ENCODE measurements at places on chromosomes 6 and 20.

GRCh38 chr20:32731882-32732266 is 11.4 kb downstream of the COMMD7 start:
- no peak for DNase-seq

DNA sequence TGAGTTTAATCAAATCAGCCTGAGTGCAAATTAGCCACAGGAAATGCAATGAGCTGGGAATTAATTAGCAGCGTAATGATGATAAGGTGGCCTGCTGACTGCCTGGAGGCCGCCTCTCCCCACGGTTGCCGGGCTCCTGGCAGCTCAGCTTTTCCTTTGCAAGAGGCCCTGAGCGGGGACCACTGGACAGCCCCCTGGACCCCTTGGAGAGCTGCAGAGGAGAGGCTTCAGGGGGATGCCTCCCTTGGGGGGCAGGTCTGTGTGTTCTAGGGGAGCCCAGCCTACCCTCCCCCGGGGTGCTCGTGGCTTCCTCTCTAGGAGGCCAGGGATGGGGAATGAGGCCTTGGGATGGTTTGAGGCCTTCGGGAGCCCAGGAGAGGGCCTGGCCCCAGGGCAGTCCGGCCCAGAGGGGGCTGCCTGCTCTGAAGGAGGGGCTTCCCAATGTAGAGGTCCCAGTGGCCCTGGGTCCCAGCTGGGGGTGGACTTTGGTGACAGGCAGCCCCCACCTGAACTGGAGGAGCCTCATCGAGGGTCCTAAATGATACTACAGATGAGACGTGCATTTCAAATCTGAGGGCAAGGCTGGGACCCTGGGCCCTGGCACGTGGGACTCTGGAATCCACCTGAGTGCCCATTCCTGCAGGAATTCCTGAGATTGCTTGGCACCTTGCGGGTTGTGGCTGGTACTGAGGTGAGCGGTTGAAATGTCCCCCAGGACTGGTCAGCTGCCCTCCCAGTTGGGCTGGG is 66.4 kb upstream of the BHLHE23 start:
- no peak for DNase-seq

DNA sequence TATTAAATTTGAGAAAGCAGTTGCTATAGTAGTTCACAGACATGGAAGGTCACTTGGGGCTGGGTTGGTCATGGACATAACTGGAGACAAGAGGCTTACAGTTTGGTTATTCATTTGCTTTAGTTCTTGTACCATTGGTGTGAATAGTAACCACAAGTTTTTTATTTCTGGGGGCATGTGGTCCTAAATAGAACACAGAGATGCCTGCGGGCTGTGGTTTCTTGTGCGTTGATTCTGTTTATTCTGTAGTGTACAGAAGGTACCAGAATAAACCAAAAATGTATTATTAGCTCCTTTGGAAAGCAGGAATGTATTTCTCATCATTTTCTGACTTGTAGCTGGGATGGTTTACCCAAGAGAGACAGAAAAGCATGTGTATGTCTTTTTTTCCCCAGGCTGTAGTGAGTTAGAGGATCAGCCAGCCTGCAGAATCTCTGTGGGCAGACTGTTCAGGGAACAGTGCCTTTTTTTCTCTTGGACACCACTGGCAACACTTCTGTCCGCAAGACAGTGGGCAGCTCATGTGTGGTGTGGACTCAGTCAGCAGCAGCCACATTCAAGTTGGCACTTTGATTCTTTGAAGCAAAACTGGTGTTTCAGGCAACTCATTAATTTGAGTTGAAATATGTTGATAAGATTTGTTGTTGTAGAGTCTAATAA is 122.1 kb downstream of the LRRC1 start:
- no peak for DNase-seq

DNA sequence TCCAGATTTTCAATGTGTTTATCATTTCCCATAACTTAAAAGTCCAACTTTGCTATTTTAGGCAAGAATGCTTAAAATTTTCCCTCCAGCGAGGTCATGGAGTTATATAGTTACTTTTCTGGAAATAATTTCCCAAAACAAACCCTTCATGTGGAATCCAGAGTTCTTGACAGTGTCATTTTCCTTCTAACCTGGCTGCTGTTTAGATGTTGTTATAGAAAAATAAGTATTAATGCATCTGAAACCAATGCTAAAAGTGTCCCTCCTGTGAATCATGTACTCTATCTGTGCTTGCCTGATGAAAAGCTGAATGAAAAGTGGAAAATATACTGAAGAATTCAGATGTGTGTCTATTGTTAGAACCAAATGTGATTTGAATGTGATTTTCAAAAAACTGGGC is 245.3 kb upstream of the HSF2 start:
- no peak for DNase-seq

GRCh38 chr6:39471954-39472659 is 149.6 kb upstream of the KCNK16 start:
- DNase-seq, result no peak

DNA sequence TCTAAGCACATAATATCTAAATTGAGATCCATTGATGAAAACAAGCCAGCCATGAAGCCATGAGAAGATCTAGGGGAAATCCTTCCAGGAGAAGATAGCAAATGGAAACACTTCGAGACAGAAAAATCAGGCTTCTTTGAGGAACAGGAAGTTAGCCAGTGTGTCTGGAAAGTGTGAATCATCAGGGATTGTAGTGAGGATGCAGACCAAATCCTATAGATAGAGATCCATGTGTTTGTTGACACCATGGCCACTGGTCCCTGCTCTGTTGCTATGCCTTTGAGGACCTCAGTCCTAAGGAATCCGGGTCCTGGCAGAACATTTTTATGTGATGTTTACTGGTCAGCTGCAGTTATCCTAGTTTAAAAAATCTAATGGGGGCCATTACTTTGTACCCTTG is 6.6 kb upstream of the ELOVL2 start:
- no peak for DNase-seq

DNA sequence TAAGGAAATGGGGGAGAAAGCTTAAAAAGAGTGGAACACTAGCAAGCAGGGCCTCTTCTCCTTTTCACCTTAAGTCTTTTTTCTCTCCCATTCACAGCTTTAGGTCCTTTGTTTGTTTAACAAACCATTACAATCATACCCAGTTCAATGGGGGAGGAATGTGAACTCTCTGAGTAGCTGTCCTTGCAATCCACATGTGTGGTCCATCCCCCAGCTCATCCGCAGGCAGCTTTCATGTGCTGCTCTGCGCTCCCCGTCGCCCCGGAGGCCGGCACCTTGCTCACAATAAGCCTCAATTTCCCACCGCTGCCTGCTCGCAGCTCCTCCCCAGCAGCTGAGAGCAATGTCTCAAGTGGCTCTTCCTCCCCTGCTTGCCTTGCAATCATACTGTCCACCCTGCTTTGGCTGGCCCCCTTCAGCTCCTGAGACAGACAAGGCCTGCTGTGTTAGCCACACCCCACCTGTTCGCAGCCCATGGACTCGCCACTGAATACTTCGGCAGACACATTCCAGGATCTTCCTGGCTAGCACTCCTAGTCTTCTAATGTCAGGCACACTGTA is 49.1 kb downstream of the PLAGL1 start:
- DNase-seq, result no peak

Data from stimulated activated CD8-positive, alpha-beta memory T cell treated with anti-CD3 and anti-CD28 coated beads, Interleukin-15, amount 100 ng/mL, for 48 hours (primary cell).